Hindlimb muscle (tissue), 1 donor: ENCODE measurements at places on chromosomes 6 and 20.

DNA sequence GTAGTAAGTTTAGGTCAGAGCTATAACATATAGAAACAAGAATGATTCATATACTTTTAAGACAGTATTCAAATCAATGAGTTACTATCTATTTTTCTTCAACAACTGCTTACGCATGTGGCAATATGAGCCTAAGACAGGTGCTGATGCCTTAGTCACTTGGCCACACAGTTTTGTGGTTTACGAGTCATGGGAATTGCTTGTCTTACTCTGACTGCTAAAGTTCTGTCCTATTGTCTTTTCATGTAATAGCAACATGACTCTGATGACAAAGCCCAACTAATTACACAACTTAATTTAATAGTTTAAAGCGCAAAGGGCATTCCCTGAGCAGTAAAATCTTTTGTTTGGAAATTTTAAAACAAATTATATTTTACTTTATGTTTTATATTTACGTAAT, 159.3 kb upstream of the CENPW start:
- DNase-seq = no peak

DNA sequence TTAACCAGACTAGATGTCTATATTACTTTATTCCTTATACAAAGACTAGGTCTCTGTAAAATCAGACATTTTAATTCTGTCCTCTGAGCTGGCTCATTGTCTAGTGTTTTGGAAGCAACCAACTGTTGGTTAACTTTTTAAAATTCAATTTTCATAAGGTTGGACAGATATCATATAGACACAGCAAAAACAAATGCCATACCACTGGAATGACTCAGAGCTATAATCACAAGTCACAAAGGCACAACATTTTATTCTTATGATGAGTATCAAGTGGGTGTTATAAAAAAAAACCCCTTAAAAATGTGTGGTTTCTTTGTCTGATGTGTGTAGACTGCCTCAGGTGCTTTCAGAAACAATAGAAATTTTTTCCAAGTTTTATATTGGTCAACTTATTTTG, 296.2 kb upstream of the MARCKS start:
- no peak for DNase-seq

GRCh38 chr20:49515586-49515985, 33.1 kb upstream of the KCNB1 start:
- no peak for DNase-seq

DNA sequence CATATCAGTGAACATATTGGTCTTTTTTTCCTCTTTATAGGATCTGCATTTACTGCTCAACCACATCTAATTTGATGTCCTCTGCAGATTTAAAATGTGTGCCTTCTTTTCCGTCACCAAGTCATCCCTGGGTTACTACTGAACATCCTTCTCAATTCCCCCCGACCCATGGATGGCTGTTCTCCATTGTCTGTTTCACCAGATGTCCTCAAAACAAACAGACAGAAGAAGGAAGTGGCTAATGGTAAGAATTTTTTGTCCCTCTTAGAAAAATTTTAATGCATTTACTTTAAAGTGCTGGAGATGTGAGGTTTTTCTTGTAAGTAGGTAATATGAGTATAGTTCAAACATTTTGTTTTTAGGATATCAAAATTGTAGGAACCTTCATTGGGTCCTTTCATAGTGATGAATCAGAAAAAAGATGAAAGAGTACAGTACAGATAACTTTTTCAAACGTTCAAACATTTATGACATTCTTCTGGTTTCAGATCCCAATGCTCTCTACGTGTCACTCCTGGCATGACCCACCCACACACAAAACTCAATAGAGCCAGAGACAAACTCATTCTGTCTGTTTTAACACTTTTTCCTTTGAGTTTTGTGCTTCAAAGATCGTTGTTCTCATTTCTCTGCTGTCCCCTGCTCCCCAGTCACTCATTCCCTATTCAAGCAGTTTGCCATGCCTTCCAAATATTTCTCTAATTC, 276.4 kb downstream of the PRL start:
- no peak for DNase-seq

DNA sequence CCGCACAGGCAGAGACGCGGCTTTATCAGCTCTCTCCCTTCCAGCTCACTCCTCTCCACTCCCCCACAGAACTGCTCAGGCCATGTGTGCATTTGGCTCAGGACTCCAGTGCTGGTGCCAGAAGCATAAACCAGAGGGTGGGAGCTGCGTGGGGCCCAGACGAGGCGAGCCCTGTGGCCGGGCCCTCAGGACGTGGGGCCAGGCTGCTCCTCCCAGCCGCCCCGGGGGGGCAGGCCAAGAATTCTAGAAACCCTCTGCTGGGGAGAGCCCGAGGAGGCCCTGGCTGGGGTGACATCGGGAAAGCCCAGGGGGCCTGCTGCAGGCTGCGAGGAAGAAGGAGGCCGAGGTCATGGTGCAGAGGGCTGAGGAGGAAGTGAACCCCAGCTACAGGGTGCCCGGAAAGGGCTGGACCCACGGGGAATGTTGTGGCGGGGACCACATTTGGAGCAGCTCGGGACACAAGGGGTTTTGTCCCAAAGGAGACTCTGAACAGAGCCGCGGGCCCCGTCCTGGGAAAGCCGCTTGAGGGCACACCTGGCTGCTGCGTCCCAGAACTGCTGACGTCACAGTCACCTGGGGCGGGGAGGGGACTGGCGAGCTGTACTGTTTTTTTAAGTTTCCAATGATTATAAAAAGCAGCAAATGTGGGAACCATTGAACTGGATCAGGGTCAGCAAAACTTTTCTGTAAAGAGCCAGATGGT, 107.1 kb downstream of the BANF2 start:
- DNase-seq = peak; percentile 92

DNA sequence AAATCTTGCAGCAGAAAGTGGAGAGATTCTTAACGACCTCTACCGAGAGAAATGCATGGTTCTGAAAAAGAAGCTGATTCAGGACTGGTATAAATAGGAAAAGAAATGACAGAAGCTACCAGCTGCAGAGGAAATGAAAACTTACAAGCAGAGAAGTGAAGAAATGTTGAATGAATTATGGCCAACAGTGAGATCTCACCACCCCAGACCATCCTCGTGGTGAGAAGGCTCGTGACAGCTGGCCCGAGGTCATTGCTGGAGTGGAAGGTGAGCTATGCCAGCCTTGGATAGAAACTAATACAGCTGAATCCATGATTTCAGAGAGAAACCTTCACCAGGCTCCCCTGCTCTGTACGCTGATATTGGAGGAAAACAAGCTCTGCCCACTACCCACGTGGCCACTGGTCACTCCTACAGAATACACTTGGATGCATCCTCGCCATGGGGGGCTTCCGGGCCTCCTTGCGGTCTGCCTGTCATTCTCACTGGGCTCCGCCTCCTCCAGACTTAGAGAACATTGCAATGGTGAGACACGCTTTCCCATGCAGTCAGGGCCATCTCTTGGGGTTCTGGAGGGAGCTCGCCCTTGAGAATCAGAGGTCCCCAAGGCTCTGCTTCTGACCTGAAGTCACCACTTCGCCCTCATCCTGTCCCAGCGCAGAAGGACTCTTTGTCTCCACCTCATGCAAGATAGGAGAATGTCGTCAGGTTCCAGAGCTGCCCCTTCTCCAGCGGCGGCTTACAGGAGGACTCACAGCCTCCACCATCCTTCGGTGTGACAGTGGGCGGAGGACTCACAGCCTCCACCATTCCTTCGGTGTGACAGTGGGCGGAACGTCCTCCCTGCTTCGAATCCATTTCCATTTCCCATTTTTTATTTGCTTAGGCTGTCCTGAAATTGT, 10.6 kb upstream of the TUBB2B start:
- no peak for DNase-seq

- DNase-seq = no peak
Observed at GRCh38 chr6:133817460-133818047, 71.4 kb upstream of the TCF21 start.

- no peak for DNase-seq
Observed at GRCh38 chr20:54123587-54124180, 50.1 kb downstream of the CYP24A1 start.

- no peak for DNase-seq
Observed at GRCh38 chr6:41045664-41046063, 3.4 kb downstream of the TSPO2 start.

- DNase-seq = no peak
Observed at GRCh38 chr20:16975682-16976081, 227.5 kb downstream of the OTOR start.

DNA sequence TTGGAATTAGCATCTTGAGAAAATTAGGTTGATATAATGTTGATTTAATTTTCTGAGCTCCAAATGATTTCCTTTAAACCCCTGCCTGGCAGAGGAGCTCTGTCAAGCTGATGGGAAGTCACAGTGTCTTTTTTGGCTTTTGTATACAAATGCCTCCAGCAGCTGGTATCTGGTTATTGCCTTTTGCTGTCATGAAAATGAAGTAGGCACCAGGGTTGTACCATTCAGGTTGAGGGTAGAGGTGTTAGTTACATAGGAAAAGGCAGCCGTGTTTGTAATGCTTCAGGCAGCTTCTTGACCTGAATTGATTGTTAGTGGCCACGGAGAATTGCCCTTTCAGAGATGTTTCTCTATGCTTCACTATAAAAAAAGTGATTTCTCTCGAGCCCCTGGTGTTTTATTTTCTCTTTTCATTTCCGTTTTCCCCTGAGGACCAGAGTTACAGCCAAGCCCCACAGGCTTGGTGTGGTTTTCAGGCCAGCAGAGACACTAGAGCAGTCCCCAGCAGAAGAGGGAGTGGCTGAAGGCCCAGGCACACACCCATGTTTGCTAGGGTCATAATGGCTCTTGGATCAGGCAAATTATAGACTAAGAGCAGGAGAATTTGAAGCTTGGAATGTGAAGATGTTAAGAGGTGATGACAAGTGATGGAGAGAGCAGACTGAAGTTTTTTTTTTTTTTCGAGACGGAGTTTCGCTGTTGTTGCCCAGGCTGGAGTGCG, 21.6 kb downstream of the CMTR1 start:
- DNase-seq = no peak

DNA sequence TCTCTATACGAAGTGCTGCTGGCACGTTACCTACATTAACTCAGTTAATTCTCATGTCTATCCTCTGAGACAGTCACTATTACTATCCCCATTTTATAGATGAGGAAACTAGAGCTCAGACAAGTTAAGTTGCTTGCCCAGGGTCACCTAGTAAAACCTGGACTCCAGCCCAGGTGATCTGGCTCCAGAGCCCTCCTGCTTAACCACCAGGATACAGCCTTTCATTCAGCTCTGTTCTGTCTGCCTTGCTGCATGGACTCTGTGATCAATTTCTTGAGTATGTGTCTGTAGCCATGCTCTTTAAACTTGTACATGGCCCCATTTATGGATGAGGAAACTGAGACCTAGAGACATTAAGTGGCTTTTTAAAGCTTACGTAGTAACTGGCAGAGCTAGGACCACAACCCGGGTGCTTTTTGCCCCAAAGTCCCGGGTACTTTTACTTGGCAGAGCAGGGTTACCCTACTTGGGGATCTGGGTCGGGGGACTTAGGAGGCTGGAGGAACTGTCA, 4.7 kb downstream of the CDKN1A start:
- DNase-seq = no peak

DNA sequence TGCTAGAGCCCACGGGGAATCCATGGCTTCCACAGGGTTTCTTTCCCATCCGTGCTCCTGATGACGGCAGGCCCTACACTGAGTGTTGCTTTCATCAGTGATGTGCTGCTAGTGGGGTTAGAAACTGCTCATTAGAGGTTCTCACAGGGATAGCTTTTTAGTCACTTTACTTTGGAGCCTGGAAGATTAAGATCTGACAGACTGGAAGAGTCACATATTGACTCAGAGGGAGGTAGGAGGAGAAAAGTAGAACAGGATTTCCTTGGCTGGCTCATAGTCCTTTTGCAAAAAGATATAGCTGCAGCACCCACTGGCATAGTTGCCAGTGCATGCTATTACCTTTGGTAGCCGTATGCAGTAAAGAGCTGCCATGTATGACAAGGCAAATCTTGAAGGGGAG, 890.3 kb downstream of the C6orf118 start:
- no peak for DNase-seq

DNA sequence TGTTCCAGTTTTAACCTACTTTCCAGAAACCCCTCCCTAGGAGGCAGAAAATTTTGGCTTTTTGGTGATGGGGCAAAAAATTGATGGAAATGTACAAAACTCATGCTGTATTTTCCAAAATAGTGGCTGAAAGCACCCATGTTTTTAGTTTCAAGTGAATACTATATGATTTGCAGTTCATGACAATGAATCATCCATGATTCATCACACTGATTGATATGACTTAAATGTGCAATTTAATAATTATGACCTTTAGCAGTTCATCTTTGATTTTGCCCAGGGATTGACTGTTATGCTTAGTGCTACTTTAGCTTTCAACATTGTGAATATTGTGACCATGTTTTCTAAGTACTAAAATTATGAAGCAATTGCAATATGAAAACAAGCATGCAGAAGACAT, 478.7 kb downstream of the HTR1B start:
- no peak for DNase-seq

- DNase-seq = no peak
Observed at GRCh38 chr6:132005178-132005577, 54.0 kb upstream of the CCN2 start.

DNA sequence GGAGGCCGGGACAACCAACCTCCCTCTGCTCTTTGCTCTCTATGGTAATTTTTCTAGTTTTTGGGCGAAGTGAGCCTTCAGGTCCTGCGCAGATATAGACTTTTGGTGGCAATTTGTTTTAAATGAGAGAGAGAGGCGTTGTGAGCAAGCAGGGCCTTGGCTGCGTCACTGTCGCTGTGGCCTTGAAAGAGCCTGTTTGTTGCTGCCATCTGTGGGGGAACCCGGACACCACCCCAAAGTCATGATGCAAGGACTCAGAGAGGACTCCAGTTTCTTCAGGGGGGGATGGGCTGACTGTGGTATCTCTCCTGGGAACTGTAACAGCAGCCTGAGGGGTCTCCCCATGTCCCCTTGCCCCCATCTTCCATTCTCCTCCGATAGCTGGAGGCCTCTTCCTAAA, 462.7 kb upstream of the SULF2 start:
- no peak for DNase-seq

DNA sequence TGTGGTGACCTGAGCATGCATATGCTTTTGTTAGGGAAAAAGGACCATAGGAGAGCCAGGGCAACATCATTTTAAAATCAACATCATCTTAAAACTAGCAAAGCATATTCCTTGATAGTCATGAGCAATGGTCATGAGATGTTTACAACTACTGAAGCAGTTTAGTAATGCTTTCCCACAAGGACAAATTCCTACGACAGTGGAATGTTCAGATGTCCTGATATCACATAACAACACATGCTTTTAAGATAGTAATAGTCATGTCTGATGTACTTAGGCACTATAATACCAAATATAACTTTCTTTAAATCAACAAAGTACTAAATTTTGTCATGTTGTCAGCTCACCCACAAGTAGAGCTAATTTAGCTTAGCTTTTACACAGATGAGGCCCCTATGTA, 370.3 kb downstream of the HTR1B start:
- no peak for DNase-seq

DNA sequence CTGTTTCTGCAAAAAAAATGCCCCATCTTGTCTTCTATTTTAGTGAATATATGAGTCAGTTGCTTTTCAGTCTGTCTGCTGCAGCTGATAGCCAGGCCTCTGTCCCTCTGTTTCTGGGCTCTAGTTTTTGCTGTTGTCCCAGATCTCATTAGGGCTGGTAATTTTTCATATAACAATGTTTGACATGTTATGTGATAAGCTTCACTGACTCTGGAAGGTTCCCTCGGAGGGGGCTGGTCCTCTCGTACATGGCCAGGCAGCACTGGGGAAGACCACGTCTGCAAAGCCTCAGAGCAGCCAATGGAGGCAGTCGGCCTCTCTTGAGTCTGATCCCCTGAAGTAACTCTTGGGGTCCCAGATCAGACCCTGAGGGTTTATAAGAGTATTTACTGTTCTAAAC, 223.8 kb downstream of the THBS2 start:
- no peak for DNase-seq

- DNase-seq = no peak
Observed at GRCh38 chr6:22801831-22802230, 232.5 kb downstream of the HDGFL1 start.

- peak; percentile 92 for DNase-seq
Observed at GRCh38 chr6:111601886-111602285, 3.8 kb downstream of the TRAF3IP2 start.
